NCI-H2171 (cell line): ENCODE measurements at places on chromosomes 2 and 18.

DNA sequence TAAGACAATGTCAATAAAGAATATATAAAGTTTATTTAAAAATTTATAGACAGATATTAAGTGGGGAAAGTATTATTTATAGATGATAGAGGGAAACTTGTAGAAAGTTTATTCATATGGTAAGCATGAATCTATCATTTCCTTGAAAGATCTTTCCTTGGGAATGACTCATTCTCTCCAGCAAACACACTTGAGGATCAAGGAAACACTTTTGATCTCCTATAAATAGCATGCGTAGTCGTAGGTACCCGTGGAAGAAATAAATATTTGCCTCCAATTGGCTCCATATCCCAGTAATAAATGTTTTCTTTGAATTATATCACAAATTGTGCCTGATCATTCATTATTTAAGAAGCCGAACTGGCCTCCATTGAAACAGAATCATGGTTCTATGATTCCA is 483.4 kb downstream of the RNF144A start:
- DNase-seq: no peak

DNA sequence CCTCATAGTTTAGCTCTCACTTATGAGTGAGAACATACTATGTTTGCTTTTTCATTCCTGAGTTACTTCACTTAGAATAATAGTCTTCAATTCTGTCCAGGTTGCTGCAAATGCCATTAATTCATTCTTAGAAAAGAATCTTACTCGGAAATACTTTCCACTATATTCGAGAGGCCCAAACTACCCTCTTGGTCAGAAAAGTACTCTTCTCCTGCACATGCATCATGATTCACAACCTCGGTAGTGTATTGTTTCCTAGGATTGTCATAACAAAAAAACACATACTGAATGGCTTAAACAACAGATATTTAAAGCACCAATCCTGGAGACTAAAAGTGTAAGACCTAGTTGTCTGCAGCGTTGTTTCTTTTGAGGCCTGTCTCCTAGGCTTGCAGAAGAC is 364.0 kb upstream of the SLC14A2 start:
- no peak for DNase-seq

DNA sequence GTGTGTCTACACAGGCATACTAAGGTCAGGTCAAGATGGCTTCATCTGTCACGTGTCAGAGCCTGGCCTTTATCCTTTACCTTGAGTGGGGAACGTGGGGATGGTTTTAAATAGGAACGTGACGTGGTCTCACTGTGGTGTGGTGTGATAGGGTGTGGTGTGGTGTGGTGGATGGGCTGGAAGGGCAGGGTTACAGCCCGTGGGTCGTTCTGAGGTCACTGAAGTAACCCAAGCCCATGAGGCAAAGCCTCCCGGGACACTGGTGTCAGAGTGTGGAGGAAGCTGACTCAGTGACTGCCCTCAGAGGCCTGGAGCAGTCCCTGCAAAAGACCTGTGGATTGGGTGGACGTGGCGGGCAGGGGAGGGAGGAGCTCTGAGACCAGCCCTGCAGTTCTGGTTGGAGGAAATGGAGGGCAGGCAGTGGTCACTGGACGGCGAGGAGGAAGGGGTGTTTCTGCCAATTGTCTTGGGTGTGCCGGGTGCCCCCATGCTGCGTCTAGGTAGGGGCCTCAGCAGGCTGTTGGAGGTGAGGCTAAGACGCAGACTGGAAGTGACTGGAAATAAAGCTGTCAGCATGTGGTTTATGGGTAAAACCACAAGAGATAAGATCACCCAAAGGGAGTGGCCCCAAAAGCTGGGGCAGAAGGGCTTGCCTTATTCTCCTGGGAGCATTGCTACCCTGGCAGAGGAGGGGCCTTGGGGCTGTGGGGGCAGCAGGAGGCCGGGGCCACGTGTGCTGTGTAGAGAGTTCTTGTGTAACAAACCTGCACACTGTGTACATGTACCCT is 84.8 kb downstream of the SH3RF3 start:
- DNase-seq: no peak

GRCh38 chr2:144161061-144161460 is 358.9 kb downstream of the ZEB2 start:
- DNase-seq: no peak
